Caco-2 (cell line): ENCODE measurements at places on chromosomes 2 and 18.
A peak's percentile ranks its signal among the peaks of the same experiment; 100 is the strongest.

DNA sequence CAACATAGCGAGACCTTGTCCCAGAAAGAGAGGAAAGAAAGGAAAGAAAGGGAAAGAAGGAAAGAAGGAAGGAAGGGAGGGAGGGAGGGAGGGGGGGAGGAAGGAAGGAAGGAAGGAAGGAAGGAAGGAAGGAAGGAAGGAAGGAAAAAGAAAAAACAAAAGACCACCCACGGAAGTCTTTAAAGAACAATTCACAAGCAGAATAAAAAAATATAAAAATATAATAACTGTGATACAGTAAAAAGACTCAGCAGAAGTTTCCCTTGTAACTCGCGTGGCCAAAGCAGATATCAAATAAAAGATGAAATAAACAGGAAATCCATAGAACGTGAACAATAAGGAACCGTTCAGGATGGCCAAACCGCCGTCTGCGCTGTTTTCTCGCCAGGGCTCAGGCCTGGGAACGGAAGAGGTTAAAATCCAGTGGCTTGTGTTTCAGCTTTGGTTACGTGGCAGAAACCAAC is 1.2 kb upstream of the SLC1A4 start:
- peaks cover 11% of the 10 kb centered on the region for H3K4me1 ChIP-seq
- DNase-seq, result no peak

DNA sequence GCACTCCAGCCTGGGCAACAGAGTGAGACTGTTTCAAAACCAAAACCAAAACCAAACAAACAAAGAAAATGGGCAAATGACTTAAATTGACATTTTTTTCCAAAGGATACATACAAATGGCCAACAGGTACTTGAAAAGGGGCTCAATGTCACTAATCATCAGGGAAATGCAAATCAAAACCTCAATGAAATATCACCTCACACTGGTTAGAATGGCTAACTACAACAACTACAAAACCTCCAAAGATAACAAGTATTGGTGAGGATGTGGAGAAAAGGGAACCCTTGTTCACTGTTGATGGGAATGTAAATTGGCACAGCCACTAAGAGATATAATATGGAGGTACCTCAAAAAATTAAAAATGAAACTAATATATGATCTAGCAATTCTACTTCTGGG is 213.2 kb upstream of the HS6ST1 start:
- H3K36me3 ChIP-seq, result no peaks in the 10 kb centered on the region
- H3K27me3 ChIP-seq, result no peaks in the 10 kb centered on the region
- H3K4me3 ChIP-seq, result no peak overlapping the region
- no peaks in the 10 kb centered on the region for H3K4me1 ChIP-seq

GRCh38 chr2:226699321-226699720 is 100.3 kb downstream of the IRS1 start:
- no peaks in the 10 kb centered on the region for H3K36me3 ChIP-seq
- DNase-seq, result no peak
- no peaks in the 10 kb centered on the region for H3K4me1 ChIP-seq
- H3K4me3 ChIP-seq, result no peak overlapping the region
- no peaks in the 10 kb centered on the region for H3K27me3 ChIP-seq
- no peak overlapping the region for H3K27ac ChIP-seq

- H3K4me1 ChIP-seq, result no peaks in the 10 kb centered on the region
- H3K27ac ChIP-seq, result no peak overlapping the region
- no peak for DNase-seq
- no peaks in the 10 kb centered on the region for H3K36me3 ChIP-seq
- no peaks in the 10 kb centered on the region for H3K27me3 ChIP-seq
These were observed 38.4 kb downstream of the TGFBRAP1 start for GRCh38 chr2:105290981-105291660.

DNA sequence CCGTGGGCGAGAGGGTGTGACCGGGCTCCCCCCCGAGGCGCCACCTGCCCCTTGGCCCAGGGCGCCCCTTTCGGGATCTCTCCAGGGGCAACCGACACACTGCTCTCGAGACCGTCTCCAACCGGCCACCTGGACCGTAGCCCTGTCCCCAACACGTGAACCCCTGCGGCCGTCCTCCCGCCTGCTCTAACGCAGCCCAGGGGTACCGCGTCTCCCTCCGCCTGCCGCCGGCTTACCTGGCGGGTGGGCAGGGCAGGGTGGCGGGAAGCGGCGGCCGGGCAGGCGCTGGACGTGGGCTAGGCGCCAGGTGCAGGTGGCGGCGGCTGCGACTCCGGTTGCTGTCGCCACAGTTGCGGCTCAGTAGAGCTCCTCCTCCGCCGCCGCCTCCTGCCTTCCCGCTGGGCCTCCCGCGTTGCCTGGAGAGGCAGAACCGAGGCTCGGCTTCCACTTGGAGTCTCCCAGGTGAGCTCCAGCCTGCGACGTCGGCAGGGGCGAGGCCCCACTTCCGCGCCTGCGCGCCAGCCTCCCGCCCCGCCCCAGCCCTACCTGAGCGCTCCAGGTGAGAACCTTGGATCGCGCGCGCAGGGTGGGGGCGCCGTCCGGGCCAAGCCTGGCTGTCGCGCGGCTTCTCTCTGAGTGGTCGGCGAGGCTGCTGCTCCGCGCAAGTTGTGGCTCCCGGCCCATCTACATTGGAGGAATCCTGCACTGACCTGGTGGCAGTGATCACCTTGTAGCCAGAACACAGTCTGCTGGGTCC is at the start of gene GALNT3:
GALNT3 (minus strand) TSS at position 469 of the 757 bp plus-strand sequence. CDS start 23,547 bp downstream, outside the sequence.
- H3K4me3 ChIP-seq, result peak within 1 kb of the TSS; percentile 87
- peak within 1 kb of the TSS; percentile 98 for H3K27ac ChIP-seq
- DNase-seq, result peak; percentile 96
- no peaks in the 10 kb centered on the region for H3K27me3 ChIP-seq

- no peaks in the 10 kb centered on the region for H3K4me1 ChIP-seq
- no peaks in the 10 kb centered on the region for H3K36me3 ChIP-seq
- no peak overlapping the region for H3K27ac ChIP-seq
- H3K4me3 ChIP-seq, result no peak overlapping the region
- no peak for DNase-seq
- H3K27me3 ChIP-seq, result no peaks in the 10 kb centered on the region; the same call in 1 of the 2 replicates
These were observed 3.9 kb upstream of the NPPC start for GRCh38 chr2:231929961-231930592.

DNA sequence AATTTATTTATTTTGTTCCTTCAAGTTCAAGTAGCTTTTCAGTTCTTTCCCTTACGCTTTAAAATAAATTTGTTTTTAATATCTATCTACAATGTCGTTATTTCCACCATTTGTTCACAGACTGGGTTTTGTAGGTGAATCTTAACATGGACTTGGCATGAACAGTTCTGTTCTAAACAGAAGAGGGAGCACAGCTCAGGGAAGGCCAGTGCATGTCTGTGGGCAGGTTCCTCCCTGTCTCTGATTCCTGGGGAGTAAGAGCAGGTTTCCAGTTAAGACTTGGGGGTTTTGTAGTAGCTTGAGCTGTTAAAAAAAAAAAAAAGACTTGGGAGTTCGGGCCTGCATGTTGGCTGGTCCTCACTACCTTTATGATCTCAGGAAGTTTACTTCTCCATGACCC is 11.1 kb downstream of the TTL start:
- H3K4me3 ChIP-seq, result no peak overlapping the region
- DNase-seq, result no peak
- H3K27ac ChIP-seq, result no peak overlapping the region
- no peaks in the 10 kb centered on the region; the same call in 1 of the 2 replicates for H3K36me3 ChIP-seq

DNA sequence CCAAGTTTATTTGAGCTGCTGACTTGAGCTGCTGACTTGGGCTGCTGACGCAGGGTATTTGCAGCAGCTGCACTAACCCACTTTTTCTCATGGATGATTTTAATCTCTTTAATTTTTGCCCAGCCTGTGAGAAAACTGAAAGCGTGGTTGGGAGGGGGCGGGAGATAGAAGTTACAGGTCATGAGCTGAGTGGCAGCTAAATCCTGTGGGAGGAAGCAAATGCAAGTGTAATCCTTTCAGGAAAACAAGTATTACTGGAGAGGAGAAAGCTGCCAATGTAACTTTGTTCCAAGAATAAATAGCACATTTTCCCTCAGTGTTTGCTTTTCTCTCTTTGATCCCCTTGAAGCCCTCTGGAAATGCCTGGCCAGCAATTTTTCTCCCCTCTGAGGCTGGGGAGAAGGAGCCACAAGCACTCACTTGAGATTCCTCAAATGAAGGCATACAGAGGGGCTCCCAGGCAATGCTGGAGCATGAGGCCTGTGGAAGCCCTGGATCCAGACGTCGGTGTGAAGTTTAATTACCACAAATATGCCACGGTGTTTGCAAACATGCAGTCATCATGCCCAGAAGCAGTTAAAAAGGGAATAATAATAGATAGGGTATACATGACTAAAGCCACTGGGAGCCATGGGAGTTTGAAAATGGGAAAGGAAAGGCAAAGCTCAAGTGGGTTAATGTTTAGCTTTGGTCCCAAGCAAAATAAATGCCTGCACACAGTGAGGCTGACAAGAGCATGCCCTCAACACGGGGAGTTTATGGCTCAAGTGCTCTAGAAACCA is 10.4 kb upstream of the EVA1A start:
- no peak overlapping the region for H3K4me3 ChIP-seq
- no peaks in the 10 kb centered on the region for H3K36me3 ChIP-seq
- DNase-seq, result no peak
- H3K4me1 ChIP-seq, result peaks cover 12% of the 10 kb centered on the region
- H3K27me3 ChIP-seq, result no peaks in the 10 kb centered on the region
